ENCODE measurements at places on chromosomes 4 and X.

DNA sequence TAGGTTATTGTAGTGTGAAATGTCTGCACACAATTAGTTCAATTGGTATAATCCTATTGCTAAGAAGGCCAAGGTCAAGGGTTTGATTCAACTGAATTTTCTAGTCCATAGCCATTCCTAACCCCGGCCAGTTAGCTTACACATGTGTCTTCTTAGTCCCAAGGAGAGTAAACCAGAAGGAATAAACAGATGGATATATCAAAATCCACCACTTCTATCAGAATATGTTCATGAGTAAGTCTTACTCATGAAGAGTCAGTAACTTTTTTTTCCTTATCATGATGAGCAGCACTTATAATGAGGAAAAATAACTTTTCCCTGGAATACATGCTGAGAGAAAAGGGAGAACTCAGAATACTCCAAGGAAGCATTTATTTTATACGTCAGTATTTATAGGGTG, 9.5 kb downstream of the HHIP start:
- no peak for DNase-seq

- no peak for DNase-seq
These were observed 134.1 kb upstream of the GUCY1A1 start for GRCh38 chr4:155532373-155533085.

GRCh38 chrX:14899607-14900006, 26.4 kb downstream of the MOSPD2 start:
- peak; percentile 6 for DNase-seq

DNA sequence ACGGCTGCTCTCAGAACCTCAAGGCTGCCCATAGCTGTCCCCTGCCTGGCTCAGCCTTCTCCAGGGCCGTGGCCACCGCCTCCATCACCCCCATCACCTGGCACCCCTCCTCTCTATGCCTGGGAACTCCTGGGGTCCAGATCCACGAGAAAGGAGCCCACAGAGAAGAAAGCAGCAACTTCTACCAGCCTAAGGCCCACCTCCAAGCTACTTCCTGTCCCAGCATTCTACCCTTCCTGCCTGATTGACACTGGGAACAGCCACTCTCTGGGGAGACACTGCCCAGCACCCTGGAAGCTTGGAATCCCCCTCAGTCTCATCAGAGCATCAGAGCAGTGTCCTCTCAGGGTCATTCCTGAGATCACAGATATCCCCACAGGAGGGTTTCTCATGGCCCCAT, 36.9 kb upstream of the PROM1 start:
- DNase-seq: no peak

DNA sequence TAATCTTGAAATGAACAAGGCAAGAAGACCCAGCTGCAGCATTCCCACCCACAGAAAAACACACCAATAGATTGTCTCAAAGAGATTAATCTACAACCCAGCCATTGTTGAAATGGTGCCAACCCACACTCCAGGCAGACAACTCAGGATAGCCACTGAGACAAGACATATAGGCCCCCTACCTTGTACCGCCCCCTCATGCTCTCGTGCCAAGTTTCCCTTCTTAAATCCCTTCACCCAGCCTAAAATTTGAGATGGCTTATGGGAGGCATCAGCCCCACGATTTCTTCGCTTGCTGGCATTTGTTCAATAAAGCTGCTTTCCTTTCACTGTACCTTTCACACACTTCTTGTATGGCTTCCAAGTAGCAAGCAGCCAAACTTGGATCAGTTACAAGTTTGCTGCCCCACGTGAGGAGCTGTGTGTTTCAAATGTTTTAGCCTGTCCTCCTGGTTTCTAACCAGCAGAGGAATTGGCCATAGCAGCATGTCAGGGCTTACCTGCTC, 1754.1 kb downstream of the C4orf33 start:
- no peak for DNase-seq
